ENCODE measurements at places on chromosomes 13 and 19.

GRCh38 chr19:33075519-33075918 lies 5.5 kb upstream of the GPATCH1 start:
- no peak for DNase-seq

- no peak for DNase-seq
Observed at GRCh38 chr19:29487432-29487831, 38.4 kb upstream of the VSTM2B start.

GRCh38 chr13:44153496-44153895 lies 220.1 kb upstream of the SERP2 start:
- no peak for DNase-seq

DNA sequence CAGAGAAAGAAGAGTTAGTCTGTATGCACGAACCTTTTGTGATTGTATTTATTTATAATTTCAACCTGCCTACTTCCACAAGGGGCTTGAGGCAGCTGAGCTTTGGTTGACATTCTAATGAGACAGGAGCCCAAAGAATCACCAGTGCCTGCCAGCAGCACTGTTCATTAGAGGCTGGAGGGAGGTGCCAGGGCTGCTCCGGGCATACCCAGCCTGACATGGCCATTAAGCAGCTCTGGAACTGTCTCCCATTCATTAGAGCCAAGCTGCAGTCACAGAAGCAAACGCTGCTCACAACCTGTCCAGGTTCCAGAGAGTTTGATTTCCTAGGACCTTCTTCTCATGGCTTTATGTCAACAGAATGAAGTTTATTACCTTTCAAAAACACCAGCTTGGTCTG lies 425.5 kb downstream of the RFC3 start:
- DNase-seq: no peak

- no peak for DNase-seq
Observed at GRCh38 chr19:28299649-28300048, 913.3 kb downstream of the UQCRFS1 start.

DNA sequence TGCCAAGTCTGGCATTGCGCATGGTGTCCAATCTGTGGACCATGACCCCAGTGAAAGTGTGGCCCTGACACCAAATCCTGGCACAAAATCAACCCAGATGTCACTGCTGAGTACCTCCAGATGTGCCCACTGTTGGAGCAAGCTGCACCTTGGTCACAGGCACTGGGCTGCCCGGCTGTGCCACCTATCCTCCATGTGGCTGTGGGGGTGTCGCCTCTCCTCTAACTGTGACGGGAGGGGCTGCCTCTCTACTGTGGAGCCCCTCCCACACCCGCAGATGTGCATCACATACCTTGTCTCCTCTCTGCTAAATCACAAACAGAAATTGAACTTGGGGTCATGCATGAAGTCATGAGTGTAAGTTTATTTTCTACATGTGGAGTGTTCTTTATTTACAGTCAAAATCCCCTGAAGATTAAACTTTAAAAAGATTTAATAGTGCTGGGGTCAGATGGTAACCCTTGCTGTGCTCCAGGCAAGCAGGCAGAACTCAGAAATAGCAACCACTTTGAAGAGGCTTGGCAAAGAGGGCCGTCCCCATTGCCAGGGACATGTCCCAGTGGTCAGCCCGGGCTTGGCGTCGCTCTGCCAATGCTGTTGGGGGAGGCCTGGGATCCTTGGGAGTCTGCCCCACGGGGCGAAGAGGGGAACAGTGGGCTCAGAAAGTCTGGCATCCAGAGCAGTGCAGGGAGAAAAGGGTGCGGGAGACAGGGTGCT lies 46.4 kb upstream of the ZNF536 start:
- DNase-seq: no peak

DNA sequence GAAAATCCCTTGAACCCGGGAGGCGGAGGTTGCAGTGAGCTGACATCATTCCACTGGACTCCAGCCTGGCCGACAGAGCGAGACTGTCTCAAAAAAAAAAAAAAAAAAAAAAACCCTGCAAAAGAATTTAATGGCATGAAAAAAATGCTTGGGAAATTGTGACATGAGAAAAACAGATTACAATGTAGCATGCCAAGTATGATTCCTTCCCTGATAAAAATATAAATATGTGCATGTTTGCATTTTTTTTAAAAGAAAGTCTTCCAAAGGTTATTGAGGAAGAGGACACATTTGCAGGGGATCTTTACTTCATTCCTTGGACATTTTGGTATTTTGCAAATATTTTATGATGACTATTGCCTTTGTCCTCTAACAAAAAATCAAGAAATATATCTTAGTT lies 14.5 kb upstream of the ZBTB32 start:
- DNase-seq: no peak

DNA sequence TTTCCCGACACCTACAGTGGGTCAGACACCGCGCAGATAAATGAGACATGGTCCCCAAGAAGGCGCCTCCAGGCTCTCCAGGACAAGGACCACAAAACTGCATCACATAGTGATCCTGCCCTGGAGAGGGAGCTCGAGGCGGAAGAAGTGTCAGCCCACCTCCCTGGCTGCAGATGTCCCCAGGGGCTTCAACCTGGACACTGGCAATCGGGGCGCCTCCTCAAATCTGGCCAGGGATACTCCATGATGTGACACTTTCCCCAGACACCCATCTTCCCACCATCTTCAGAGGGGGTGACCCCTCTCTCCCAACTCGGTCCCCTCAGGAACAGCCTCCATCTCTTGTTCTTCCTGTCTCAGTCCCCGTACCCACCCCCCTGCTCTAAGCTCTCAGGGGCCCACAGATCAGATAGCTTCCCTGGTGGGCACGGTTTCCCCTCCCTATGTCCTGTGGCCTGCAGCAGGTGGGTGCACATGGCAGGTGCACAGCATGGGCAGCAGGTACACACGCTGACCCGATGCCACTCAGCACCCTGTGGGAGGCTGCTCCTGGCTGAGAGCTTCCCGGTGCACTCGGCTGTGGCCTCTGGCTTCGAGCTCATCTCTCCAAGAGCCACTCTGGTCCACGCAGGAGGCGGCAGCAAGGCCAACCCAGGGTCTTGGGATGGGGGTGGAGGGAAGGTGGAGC lies 61.2 kb downstream of the PEPD start:
- DNase-seq: no peak

DNA sequence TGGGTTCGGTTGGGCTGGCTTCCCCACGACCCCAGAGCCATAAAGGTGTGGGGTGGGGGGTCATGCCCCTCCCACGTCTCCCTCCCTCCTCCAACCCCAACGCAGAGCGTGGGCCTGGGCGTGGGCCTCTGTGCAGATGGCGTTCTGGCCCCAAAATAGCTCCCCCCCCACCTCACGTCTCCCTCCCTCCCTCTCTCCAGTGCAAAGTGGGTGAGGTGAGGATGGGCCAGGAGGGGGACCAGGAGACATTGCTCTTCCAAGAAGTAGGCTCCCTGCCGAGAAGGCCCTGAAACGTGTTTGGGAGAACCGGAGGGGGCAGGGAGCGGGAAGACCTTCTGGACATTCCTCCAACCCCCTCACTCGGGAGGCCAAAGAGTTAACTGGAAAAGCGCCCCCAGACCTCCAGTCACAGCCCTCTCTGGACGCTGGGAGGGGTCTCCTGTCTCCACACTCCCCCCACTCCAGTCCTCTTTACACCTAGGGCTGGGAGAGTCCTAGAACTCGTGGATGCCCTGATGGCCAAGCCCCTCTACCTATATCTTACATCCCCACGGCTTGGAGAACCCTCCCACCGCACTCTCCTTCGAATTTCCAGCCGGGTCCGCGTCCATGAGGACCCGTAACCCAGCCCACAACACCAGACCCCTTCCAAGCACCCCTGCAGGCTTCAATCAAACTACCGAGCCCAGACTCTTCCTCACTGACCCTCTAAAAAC lies 855 bp downstream of the UNC13A start:
- DNase-seq: no peak

Measured in stimulated activated CD4-positive, alpha-beta T cell treated with anti-CD3 and anti-CD28 coated beads, Interleukin-2, amount 100 ng/mL, for 48 hours (primary cell).